ENCODE measurements at places on chromosomes 16 and 17.

- no peak for DNase-seq
Measured at GRCh38 chr17:20072692-20072992, 63.5 kb downstream of the SPECC1 start.

DNA sequence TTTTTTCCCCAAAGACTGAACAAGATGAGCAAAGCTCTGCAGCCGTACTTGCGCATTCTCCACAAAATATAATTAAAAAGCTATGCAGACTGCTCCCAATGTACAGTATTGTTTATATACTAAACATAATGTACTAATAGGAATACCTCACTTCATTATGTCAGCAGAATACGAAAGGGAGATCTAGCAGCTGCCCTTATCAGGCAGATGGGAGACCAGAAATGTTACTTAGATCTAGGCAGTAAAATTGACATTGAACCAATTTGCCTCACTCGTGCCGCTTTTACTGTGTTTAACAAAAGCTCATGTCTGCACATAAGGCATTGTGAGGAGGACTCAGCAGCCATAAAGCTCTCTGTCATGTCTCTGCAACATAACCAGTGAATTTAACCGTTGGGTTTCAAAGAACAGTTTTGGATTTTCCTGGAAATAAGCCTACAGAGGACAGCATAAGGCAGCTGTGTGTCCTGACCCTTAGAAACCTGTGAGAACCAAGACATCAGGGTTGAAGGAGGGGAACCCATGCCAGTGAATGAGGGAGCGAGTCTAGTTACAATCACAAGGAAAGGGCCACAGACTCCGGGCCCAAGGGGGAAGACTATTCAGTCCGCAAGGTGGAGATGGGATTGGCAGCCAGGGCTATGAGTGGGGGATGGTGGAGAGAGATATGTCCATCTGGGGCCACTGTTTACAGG lies 71.4 kb downstream of the GNAO1 start:
- DNase-seq: no peak

GRCh38 chr16:15803618-15804017 lies 53.2 kb downstream of the MYH11 start:
- DNase-seq: peak; percentile 10

GRCh38 chr17:43033948-43034881 lies 9.2 kb downstream of the RND2 start:
- DNase-seq: peak; percentile 65

DNA sequence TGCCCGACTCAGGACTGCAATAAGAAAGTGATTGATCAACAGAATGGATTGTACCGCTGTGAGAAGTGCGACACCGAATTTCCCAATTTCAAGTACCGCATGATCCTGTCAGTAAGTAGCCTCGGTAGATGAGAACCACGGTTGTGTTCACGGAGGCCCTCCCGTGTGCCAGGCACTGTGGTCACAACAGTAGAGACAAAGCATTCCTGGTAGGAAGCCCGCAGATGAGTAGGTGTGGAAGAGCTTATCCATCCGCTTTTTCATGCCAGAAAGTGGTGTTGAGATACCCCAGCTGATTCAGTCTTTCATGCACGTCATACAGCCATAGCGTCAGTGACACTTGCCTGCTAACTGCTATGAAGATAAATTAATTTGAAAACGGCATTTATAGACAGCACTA lies 58.9 kb downstream of the RPA1 start:
- DNase-seq: no peak

- DNase-seq: peak; percentile 21
Measured at GRCh38 chr17:62690168-62690897, 62.9 kb downstream of the MRC2 start.

DNA sequence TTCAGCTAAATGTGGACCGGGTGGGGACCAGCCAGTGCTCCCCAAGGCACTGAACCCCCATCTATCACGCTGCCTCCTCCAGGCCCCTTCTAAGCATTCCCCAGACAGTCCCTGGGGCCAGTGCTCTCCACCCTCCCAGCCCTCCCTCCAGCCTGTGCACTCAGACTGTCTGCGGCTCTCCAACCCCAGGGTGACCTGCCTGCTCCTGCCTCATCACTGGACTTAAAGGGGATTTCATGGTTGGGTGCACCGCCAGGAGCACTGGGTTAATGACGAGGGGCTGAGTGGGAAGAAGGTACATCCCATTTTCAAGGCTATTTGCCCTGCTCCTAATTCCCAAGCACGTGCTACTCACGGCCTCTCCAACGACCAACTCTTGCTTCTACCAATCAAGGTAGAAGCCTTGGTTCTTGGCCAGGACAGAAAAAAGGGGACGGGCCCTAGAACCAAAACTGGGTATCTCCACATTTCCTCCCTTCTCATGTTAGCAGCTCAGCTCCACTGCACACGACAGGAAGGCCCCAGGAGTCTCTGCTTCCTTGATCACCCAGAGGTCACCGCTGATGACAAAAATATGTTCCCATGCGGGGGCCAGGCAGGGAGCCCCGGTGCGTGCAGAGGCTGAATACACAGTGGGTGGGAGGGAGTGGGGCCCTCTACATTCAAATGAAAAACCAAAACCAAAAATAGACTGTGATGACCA lies 3.5 kb upstream of the ABR start:
- peak; percentile 96 for DNase-seq

- no peak for DNase-seq
Measured at GRCh38 chr17:7024402-7024785, 1.5 kb downstream of the BCL6B start.

GRCh38 chr17:63478814-63479494 lies 2.1 kb downstream of the ACE start:
- DNase-seq: peak; percentile 97

DNA sequence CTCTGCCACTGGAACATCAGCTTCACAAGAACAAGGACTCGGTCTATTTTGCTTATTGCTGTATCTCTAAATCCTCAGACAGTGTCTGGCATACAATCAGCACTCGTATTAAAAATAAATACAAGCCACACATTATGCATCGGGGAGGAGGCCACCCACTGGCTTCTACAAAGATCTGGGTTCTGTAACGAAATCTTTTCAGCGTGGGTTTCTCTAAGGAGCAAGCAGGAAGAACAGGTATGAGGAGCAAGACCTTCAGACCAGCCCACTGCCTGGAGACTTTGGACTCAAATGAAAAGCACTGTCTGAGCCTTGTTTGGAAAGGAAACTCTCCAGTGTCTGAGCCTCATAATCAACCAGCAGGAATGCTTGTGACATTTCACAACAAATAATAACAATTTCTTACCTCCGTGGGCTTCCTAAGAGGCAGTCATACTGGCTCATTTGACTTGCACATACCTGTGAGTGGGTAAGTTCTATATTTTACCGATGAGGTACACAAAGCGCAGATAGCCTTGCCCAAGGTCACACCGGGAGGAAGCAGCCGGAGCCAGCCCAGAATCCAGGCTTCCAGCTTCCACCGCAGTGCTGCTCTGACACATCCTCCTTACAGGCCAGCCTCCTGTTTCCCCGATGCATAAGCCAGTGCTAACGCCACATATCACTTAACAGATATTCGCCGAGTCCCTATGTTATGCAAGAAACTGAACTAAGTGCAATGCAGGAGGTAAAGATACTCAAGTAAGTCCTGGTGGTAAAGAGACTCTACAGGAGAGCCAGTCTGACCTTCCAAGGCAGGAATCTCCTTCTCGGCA lies 118.6 kb upstream of the TNRC6C start:
- DNase-seq: no peak

- DNase-seq: no peak
Measured at GRCh38 chr16:84766978-84767773, 52.6 kb upstream of the CRISPLD2 start.

DNA sequence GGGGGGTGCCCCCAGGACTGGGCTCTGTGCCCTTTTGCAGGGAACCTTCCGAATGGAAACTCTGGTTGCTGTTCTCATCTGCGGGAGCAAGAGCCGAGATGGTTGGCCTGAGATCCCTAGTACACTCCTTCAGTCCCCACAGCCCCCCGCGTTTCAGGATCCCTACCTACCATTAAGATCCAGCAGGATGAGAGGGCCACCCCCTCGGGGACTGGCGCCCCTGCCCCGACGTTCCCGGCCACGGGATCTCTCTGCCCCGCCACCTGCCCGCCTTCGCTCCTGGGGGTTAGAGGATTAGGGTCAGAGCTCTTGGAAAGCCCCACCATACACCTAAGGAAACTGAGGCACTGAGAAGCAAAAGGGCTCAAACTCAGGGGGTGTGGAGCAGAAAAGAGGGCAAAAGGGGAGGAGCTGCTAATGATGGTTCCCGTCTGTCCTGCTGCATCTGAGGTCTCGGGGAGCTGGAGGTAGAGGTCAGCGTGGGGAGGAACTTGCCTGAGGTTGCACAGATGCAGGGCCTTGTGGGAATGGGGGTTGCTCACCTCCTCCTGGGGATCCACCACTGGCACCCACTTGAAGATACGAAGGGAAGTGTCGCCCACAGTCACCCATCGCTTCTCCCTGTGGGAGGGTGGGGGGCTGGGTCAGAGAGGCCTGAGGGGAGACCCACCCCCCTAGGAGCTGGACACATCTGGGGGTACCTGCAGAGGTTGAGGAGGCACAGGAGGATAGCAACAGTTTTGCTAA lies 1.0 kb downstream of the BCL7C start:
- no peak for DNase-seq

- no peak for DNase-seq
Measured at GRCh38 chr16:8505327-8505991, 84.9 kb downstream of the TMEM114 start.

GRCh38 chr17:81542431-81543338 lies 9.5 kb downstream of the FAAP100 start:
- DNase-seq: no peak

DNA sequence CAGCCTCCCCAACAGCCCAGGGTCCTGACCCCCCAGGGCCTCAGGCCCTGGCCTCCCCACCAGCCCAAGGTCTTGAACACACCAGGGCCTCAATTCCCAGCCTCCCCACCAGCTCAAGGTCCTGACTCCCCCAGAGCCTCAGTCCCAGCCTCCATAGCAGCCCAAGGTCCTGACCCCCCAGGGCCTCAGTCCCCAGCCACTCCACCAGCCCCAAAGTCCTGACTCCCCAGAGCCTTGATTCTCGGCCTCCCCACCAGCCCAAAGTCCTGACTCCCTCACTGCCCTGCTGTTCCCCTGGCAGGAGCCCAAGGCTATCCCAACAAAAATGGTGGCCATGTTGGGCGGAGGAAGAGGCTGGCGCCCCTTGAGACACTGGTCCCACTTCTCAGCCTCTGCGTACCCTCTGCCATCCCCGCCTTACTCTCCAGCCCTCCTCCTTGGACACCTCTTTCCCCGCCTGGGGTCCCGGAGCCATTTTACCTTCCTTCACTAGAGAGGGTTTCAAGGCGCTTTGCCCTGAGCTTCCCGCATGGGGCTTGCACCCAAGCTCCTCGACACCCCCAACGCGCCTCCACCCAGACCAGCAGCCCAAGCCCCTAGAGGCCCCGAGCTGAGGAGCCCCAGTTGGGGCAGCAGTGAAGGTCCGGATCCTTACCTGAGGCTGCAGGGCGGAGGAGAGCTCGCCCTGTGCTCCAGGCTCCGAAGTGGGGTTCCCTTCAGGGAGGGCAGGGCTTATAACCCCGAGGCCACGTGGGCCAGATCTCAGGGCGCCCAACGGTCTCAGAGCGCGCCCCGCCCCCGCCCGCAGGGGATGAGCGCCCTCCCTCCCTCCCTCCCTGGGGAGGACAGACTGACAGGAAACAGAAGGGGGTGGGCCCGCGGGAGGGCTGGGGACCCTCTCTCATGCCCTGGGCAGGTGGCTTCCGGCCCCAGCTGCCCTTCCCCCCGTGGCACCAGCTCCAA lies 3.5 kb upstream of the TSPOAP1 start:
- no peak for DNase-seq

DNA sequence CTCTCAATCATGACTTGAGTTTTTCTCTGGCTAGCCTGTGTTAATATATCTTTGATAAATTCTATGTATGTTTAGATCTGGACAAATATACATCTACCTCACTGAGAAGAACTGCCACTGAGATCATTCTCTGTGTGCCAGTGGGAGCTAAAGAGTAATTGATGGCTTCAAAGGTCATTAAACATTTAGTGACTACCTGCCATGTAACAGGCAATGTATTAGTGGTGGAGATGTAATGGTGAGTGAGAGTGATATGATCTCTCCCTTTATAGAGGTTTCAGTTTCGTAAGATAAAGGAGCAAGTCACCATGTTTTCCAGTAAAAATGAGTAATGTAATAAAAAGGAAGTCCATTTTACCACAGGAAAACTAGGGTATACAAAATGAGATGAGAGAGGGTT lies 235.8 kb upstream of the CDH8 start:
- DNase-seq: no peak

DNA sequence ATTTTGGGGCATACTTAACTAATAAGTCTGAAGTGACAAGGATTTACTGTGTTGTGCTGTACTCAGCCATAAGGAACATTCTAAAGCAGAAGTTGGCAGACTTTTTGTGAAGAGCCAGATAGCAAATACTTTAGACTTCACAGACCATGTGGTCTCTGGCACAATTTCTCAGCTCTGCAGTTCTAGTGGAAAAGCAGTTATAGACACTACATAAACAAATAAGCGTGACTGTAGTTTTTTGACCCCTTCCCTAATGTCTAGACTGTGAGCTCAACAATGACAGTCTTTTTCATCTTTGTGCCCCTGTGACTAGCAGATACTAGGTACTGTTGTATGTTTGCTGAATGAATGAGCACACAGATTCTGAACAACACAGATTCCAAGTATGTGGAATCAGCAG lies 4.9 kb downstream of the RPAIN start:
- no peak for DNase-seq

DNA sequence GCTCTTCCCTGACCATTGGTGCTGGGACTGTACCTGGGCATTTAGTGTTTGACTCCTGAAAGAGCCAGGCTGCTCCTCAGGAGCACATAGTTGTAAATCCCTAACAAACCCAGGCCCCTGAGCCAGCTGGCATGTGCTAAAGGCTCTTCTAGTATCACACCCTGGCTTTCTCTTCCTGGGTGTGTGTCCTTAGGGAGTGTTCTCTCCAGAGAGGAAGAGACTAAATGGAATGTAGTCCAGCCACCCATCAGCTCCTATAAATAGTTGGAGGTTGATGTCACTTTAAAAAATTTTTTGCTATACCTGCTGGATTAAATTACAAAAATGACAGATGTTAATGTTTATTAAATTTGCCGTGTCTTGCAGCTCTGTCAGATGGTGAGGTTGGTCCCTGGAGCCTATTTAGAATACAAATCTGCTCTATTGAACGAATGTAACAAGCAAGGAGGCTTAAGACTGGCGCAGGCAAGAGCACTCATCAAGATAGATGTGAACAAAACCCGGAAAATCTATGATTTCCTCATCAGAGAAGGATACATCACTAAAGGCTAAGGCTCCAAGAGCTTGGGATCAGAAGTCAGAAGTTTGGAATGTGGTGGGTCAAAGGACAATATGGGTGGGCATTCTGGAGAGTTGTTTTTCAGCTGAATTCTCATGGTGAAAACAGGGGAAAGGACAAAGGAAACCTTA lies 13.1 kb upstream of the DUSP14 start:
- peak; percentile 20 for DNase-seq

GRCh38 chr17:42883802-42884558 lies 16.6 kb upstream of the G6PC1 start:
- DNase-seq: no peak
